ENCODE measurements at places on chromosomes 11 and 22. TPM values are rescaled to one million over a fixed set of nuclear protein-coding genes. Genes with fewer than 3 reads are reported as not detected.

The UBQLN3 gene
- total RNA-seq: not detected

The RASD2 gene
- total RNA-seq: not detected

The OR10W1 gene
- total RNA-seq: not detected

The OR8K5 gene
- not detected for total RNA-seq

The TRIM6 gene
- 0.74 TPM for total RNA-seq

The PTPRJ gene
- total RNA-seq: 37.0 TPM

The MAPK8IP1 gene
- total RNA-seq: 0.58 TPM

The SULT4A1 gene
- not detected for total RNA-seq

The MS4A7 gene
- total RNA-seq: not detected

The ZC3H12C gene
- total RNA-seq: 0.69 TPM

The RAB30 gene
- 11.5 TPM for total RNA-seq

The OR51B4 gene
- total RNA-seq: not detected

The TUB gene
- 0.36 TPM for total RNA-seq

The SLC17A6 gene
- not detected for total RNA-seq

The P2RY6 gene
- total RNA-seq: not detected

The GAL gene
- total RNA-seq: 1.3 TPM

The TRPC6 gene
- total RNA-seq: not detected

The GAL3ST3 gene
- total RNA-seq: not detected
